Endodermal cell (in vitro differentiated cells): ENCODE measurements at places on chromosomes 7 and 10. TPM values are rescaled to one million over a fixed set of nuclear protein-coding genes. Genes with fewer than 3 reads are reported as not detected.

- DNase-seq = no peak
These were observed 80.0 kb upstream of the STEAP1B start for GRCh38 chr7:22579961-22580360.

- DNase-seq = no peak
These were observed 24.1 kb upstream of the NRCAM start for GRCh38 chr7:108480311-108480710.

The CTBP2 gene
- total RNA-seq = 105 and 109 TPM in 2 replicates

The C10orf62 gene
- not detected in 2 replicates for total RNA-seq

DNA sequence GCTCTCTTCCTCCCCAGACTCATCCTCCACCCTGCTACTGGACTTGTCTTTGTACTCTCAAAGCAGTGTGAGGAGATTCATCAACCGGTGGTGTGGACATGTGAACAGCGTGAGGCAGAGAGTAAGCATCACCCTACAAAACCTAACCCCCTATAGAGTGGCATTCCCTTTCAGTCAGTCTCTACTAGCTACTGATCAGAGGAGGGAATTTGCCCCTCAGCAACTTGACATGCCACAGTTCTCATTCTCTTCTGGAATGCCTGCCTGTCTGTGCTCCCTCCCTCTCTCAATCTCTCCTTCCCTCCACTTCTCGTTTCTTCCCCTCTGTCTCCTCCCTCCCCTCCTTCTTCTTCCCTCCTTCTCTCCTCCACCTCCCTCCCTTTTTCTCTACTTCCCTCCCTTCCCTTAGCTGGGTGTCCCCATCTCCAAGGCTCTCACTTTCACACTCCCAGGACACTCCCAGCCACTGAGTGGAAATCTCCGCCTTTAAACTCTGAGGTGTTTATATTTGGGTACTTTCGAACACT, 24.6 kb downstream of the H2AZ2 start:
- DNase-seq = no peak

DNA sequence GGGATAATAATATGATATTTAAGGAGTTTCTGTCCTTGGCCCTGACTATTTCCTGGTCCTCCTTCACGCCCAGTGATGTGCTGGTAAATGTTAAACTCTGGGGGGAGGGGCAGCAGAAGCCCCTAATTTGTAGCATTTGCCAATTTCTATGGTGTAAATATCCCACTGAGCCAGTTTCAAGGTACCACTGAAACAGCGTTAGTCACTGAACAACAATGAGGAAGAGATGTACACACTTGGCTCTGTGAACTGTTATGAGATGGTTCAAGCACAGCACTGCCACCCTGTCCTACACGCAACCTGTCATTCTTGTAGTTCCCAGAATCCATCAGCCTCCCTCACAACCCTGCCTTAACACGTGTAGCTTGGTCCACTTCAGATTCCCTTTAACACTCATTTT, 39.8 kb downstream of the MET start:
- DNase-seq = no peak

DNA sequence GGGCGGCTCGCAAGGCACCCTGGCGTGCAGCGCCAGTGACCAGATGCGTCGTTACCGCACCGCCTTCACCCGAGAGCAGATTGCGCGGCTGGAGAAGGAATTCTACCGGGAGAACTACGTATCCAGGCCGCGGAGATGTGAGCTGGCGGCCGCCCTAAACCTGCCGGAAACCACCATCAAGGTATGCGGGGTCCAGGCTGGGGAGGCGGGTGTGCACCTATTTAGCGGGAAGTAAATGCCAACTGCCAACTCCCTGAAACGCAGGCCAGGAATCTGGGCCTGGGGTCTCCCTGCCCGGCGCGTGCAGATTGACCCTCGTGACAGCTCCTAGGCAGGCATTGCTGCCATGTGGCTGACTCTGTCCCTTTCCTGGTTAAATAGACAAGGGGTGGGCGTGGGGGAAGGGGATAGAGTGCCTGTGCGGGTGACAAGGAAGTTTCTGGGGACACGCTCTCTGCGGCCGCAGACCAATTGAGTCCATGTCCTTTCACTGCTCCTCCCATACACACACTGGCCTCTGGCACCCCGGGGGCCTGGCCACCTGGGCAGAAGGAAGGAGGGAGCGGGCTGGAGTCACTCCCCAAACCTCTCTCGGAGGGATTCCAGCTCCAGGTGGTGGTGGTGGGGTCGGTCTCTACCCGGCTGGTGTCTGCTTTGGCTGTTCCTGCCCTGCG, 2.7 kb downstream of the EVX1 start:
- DNase-seq = no peak

DNA sequence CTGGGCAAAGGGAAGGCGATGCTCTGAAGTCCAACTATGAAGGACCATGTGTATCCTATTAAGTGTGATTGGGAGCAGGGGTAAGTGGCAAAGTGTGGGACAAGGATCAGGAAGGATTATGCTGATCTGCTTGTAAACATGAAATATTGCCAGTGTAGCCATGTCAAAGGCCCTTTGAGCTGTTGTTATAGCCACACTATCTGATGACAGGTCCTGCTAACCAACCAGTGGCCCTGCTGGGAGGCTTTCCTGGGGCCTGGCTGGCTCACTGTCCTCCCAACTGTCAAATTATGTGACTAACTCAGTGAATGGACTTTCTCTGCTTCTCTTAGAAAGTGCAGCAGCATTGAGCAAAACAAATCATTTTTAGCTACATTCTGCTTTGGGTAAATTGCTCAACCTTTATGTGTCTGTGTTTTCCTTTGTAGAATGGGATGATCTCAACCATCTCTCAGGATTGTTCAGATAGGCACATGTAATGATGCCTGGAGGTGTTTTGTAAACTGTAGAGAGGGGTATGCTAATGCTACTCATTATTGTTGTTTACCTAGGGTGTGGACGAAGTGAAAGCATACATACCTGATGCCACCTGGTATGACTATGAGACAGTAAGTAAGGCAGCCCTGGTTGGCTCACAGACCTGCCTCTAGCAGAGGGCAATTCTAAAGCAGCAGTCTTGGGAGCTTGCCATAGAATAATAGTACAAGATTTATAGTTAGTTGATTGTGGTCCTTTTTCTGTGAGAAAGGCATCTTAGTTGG, 47.4 kb downstream of the MGAM2 start:
- no peak for DNase-seq

The GRM8 gene
- total RNA-seq = 0.93 to 1.7 TPM (median 1.6 TPM) in 3 replicates
